NCI-H187 treated with DMSO at 0.1 percent for 48 hours (cell line): ENCODE measurements at places on chromosomes 11 and 22.

DNA sequence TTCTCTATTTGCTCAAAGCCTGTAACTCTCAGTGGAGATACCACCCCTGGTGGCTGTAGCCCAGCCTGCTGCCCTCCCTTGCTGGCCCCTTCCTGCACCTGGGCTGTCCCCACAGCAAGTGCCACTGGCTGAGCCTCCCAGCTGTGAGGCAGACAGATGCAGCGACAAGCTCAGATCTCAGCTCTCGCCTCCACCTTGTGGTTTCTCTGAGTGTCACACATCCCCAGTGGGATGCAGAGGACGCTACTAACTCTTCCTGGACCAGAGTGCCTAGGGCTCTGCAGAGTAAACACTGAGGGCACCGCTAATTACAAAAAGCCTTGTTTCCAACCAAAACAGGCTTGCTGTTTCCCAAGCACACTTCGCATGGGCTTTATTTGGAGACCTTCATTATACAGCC is 8.9 kb downstream of the YPEL1 start:
- DNase-seq: no peak

- no peak for DNase-seq
Observed at GRCh38 chr11:72208281-72208680, 8.3 kb upstream of the FOLR2 start.

DNA sequence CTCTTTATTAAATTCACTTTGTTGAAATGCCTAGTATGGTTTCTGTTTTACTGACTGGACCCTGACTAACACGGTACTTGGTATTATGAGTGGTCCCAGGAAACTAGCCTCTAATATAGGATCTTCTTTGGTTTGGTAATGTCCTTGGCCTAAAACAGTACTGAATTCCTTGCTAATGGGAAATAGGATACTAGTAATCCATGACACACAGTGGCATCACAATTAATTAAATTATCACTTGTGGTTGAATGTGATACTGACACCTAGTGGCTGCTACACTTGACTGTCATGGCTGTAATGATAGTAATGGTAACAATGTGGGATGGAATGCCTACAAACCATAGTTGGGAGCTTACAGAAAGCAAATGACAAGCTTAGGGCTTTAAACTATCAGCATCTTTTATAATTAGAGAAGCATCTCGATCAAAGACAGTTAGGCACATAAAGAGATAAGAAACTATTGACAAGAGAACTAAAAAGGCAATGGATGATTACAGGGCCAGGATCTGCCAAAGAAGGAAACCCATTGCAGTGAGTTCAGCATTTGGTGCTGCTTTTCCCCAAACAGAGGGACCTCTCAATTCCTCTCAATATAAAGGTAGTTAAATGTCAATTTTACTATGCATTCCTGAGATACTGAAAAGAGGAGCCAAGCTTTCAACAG is 8.6 kb downstream of the DNHD1 start:
- no peak for DNase-seq

- no peak for DNase-seq
Observed at GRCh38 chr22:49827271-49827852, 311 bp downstream of the BRD1 start.
